ENCODE measurements at places on chromosomes 4 and X.

- DNase-seq, result no peak
These were observed 115.4 kb upstream of the ESX1 start for GRCh38 chrX:104370089-104370488.

DNA sequence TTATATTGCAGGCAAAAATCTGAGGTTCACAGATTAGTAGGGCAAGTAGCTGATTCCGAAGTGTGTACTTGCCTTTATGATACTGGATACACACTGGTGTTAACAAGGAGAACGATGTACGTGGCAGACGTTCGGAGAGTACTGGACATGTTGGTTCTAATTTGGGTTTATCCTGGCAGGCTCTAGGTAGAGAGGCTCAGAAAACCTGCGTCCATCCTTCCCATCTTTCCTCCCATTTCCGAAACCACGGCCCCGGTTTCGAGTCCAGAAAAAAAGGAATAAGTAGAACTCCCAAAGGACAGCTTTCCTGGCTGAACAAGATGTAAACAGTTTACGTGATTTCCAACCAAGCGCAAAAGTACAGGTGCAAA is 351 bp upstream of the SLC30A9 start:
- no peak for DNase-seq

DNA sequence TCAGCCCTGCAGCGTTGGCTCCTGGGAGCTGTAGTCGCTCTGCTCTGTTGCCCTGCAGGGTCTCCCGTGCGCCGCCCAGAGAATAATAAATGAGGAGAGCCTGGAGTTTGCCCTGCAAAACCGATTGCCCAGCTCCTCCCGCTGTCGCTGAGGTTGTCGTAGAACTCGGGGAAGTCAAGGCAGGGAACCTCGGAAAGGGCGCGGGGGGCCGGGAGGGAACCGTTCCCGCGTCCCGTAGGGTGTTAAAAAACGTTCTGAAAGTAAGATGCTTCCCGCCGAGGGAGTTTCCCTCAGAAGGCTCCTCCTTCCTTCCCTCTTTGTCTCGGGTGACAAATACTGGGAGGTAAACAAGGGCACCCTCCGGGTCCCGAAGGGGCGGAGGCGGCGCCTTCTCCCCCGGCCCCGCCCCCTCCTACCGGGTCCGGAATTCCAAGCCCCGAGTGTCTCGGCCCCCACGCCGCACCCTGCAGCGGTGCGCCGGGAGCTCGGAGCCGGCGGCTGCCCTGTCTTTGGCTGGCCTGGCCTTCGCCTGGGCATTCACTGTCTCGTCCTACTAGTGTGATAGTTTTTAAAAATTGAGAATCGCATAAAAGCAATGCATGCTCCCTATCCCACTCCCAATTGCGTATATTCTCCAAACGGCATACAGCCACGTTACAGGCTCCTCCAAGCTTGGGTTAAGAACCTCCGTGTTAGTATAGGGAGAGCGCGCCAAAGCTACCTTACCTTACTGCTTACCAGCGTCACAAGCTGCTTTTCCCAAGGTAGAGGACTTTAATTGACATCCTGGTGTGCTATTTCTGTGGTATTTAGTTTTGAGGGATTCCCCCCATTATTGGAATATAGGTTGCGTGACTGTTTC is 964 bp upstream of the HMGB2 start:
- no peak for DNase-seq

GRCh38 chr4:95059663-95060062 is 301.9 kb downstream of the BMPR1B start:
- no peak for DNase-seq

DNA sequence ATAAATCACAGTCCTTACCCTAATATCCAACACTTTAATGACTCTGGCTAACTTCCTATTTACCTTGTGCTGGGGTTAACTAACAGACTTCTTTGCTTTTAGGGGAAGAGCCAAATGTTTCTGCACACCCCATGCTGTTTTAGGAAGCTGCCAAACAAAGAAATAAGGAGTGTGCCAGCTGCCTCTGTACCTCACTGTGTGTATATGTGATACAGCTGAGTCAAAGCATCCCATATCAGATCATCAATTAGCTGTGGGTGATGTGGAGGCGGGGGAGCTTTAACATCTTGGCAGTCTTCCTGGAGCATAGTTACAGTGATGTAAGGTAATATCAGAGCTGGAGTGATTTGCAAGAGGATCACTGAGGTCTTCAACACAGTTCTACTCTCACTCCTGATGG is 95.4 kb downstream of the COL25A1 start:
- DNase-seq, result no peak

DNA sequence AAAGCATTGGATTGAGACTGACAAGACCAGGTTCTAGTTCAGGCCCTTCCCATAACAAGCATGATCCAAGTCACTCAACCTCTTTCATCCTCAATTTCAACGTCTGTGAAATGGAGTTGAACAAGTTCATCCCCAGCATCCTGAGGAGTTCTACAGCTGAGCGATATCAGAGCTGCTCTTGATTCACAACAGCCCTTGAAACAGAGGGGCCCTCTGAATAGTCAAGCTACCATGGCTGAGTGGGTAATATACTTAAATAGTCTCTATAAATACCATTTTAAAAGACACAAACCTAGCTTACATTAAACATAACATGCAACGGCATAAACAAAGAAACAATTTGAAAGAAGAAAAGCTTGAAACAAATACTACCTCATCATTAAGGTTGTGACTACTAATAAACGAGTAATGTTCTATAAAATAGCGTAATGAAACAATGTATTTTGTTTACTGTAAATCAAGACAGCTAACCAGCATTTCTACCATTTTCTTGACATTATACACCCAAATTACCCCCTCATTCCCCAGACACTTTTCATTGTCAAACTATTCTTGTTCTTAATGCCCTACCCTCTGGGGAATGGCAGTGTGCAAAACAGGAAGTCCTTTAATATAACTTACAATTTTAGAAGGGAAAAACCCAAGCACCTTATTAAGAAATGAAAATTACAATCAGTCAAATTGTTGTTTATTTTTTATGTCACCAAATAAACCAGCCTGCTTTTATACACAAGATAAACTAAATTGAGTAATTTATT is 202.3 kb downstream of the PARM1 start:
- no peak for DNase-seq

DNA sequence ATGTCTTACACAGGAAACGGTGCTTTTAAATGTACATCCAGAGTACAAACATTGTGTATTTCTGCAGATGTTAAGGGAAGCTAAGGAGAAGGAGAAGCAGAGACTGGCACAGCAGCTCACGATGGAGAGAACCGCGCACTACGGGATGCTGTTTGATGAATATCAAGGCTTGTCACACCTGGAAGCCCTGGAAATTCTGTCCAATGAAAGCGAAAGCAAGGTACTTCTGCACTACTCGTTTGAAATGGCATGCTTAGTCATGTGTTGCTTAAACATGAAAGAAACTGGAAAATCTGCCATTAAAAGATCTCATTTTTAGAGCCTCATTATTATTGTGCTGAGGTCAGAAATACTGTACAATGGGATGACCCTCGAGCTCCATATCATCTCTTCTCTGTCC is 47.2 kb downstream of the FAM114A1 start:
- DNase-seq, result no peak

GRCh38 chr4:113003841-113004240 is 45.6 kb upstream of the ANK2 start:
- DNase-seq, result no peak

- no peak for DNase-seq
These were observed 2.1 kb upstream of the APBB2 start for GRCh38 chr4:41216294-41217019.

DNA sequence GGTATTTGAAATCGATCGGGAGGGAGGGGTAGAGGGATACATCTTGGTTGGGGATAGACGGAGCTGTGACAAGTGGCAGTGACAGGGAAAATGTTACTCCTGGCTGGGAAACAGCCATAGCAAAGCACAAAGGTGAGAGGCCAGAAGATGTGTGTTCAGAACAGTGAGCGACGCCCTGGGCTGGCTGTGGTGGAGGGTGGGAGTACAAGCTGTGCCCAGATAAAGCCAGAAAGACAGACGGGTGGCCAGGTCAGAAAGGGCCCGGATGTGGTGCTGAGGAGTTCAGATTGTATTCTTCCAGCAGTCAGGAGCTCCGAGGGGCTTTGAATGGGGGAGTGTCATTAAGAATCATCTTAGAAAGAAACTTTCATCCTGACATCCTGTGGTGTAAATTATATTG is 27.9 kb downstream of the CCDC149 start:
- no peak for DNase-seq

GRCh38 chr4:16752150-16752549 is 146.3 kb downstream of the LDB2 start:
- DNase-seq, result no peak

DNA sequence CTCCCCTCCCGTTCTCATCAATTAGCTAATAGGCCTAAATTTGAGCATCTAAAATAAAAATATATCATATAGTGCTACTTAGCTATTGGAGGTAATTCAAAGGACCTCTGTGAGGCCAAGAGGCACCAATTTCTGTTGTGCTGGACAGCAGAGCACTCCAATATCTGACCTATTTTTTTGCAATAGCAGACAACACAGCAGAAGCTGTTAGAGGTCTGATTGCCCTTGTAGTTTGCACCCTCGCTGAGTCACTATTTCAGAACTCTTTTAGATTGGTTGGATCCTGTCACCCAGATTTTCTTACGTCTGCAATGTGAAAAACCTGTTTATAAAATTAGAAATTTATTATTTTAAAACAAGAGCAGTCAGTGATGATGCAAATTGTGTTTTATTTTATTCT is 184.1 kb downstream of the CEP135 start:
- no peak for DNase-seq

DNA sequence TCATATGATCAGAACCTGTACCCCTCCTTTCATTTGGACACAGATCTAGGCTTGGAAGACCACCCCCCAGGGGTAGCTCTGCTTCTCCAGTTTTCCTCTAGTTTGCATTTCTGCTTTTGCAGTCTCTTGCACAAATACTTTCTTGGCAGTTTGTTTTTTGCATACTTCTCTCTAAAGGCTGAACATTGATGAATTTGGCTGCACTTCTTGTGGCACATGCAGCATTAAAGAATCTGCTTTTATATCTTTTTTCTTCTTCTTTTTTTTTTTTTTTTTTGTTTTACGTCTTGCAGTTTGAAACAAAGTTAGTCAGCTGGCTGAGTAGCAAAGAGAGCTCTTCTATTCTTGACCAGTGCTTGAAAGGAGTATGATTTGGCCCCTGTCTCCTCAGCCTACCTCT is 273.0 kb downstream of the GLUD2 start:
- DNase-seq, result no peak

DNA sequence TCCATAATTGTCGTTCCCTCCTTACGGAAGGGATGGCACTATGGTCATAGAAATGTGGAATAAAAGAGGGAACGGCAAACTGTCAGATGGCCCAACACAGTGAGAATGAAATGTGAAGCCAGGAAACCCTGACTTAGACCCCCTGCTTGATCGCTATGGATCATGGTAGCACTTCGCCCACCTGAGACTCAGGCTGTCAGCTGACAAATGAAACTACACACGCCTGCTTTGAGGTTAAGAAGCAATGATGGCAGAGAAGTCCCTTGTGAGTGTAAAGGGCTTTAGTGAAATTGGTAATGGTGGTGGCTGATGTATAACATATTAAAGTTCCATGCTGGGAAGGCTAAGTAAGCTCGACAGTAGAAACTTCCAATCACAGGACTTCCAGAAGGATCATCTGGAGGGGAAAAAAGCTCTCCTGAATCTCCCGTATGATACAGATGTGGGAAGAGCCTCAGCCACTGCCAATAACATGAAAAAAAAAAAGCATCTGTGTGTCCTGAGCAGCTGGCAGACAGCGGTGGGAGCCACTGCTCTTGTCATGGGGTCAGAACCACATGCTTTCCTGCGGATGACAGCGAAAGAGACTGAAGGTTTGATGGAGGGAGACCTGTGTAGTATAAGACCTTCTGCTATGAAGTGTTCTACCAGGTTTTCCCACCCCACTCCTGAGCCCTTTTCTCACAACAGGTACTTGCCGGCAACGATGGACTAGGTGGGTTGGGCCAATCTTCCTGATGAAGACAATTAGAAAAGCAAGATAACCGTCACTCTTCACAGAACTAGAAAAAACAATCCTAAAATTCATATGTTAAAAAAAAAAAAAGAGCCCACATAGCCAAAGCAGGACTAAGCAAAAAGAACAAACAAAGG is 107.6 kb downstream of the AFAP1 start:
- DNase-seq, result no peak

Data from omental fat pad (tissue), 4 donors.